ENCODE measurements at places on chromosomes 12 and 14.

DNA sequence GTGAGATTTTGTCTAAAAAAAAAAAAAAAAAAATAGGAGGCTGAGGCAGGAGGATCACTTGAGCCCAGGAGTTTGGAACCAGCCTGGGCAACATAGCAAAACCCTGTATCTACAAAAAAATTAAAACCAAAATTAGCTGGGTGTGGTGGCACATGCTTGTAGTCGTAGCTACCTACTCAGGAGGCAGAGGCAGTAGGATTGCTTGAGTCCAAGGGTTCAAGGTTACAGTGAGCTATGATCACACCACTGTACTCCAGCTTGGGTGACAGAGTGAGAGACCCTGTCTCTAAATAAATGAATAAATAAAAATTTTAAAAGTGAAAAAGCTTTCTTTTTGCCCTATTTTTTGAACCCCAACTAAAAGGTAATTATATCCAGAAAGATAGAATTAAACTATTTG is 113.6 kb downstream of the PEBP1 start:
- no peak for DNase-seq

DNA sequence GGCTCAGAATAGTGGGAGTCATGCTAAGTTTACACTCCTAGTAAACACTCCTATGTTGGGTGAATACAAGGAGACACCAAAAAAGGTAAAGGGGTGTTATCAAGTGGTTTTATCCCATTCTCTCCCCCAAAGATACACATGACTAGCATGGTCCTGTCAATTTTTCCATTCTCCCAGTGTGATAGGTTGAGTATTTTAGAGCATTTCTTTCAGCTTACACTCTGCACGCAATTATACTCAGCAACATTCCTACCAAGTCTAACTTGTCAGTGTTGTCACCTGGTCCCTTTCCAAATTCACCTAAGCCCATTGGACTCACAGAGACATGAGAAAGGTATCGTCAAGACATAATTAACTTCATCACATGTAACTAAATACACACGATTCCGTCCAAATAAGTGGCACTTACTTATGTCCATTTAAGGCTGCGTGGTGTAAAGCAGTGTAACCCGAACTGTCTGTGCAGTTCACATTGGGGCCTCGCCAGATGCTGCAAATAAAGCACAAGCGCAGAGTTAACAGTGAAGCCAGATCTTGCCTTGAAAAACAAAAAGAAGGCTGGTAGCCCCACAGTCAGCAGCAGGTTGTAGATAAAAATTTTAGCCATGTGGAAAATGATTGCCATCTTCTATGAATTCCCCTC is 159.7 kb downstream of the ANKS1B start:
- DNase-seq: no peak

DNA sequence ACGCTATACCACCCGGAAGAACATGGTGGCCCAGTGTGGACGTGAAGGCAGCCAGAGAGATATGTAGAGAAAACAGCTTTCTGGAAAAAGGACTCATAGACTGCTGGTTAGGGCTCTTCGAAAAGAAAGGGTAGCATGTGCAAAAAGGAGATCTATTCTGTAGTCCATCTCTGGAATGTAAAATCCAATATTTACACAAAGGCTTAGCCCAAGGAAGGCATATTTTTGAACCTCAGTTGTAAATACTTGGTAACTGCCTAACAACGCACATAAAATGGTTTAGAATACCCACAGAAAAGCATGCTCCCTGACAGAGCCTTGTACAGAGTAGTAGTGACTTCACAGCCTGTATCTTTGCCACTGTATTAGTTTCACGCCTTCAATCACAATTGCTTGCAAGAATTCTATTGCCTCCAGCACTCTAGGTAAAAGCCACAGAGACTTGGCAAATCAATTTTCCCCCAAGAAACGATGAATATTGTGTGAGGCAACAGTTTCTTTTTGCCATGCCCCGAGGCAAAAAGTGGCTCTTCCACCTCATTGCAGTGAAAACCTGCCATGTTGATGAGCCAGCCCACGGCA is 59.2 kb downstream of the TRIM9 start:
- DNase-seq: no peak

GRCh38 chr14:68145539-68145938 is 326.0 kb downstream of the RAD51B start:
- DNase-seq: no peak

- no peak for DNase-seq
These were observed 98.3 kb downstream of the LRRC74A start for GRCh38 chr14:76924371-76925096.

DNA sequence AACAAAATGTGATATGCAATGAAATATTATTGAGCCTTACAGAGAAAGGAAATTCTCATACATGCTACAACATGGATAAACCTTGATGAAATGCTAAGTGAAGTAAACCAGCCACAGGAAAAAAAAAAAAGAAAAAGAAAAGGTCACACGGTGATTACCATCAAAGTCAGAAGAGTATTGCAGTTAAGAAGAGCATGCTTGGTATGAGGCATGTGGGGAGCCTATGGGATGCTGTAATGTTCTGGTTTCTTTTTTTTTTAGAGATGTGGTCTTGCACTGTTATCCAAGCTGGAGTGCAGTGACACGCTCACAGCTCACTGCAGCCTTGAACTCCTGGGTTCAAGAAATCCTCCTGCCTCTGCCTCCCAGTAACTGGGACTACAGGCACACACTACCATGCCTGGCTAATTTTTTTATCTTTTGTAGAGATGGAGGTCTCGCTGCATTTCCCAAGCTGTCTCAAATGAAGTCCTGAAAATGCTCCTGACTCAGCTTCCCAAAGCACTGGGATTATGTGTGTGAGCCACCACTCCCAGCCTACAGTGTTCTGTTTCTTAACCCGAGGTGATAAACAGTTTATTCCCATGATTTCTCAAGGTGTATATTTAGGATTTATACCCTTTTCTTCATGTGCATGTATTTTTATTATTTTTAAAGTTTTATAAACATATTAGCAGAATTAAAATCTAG is 96.2 kb downstream of the SEC23A start:
- no peak for DNase-seq

- no peak for DNase-seq
These were observed 80.7 kb downstream of the TTC9 start for GRCh38 chr14:70722418-70722817.

DNA sequence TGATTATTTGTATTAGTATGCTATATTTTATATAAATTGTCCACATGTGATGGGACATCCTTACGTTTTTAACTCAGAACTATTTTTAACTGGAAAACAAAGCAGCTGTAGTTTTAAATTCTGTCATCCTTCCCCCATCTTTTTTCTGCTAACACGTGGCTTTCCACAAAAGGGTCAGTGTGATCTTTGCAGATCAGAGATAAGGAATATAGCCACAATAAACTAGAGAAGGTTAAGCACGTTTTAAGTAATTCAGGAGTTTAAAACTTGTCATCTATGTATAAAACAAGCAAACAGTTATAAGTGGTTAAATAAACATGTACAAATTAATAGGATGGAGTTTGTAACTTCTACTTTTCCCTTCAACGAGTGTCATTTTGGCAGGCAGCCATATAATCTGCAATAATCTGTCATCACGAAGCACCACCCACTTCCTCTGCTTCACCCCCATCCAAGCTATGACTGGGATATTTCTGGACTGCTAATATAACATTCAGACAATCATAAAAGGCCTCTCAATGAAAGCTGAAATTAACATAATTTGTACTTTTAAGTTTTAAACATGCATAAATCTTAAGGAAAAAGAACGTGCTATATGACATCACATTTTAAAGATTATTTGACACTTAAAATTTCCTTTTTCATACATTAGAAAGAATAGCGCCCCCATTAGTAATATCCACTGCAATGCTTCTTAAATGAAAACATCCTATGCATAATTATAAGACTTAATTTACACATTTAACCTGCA is 15.3 kb downstream of the TAOK3 start:
- DNase-seq: no peak

DNA sequence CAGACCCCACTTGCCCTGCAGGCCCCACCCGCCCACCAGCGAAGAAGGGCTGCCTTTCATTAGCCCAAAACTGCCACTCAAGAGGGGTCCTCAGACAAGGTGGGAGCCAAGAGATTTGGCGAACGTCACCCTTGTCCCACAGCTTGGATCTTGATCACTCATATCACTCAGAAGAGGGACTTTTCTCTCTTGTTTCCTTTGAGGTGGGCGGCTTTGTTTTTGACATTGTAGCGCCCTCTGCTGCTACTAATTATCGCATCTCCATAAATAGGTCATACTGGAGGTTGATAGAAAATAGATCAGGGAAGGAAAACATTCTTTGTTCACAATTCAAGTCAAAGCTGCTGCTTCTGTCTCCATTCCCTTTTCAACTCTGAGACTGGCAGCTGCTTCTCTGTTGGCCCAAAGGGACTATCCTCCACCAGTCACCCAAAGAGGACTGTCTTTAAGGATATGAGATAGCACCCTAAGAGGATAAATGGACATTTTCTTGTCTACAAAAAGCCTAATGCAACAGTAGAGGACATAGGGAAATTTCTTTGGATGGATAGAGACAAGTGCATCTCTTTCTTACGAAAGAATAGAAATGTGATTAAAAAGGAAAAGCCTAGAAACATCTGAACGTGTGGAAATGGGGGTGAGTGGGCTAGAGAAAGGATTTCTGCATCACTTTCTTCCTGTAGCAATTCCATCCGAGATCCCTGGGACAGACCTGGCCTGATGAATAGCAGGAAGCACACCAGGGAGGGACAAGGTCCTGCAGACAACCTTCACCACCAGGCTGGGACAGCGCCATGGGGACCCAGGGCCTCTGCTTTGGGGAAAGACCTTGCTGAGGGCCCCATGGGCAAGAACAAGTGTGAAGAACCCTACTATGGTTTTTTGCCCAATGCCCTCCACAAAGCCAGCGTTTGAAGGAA is 115.8 kb downstream of the DAD1 start:
- peak; percentile 81 for DNase-seq

DNA sequence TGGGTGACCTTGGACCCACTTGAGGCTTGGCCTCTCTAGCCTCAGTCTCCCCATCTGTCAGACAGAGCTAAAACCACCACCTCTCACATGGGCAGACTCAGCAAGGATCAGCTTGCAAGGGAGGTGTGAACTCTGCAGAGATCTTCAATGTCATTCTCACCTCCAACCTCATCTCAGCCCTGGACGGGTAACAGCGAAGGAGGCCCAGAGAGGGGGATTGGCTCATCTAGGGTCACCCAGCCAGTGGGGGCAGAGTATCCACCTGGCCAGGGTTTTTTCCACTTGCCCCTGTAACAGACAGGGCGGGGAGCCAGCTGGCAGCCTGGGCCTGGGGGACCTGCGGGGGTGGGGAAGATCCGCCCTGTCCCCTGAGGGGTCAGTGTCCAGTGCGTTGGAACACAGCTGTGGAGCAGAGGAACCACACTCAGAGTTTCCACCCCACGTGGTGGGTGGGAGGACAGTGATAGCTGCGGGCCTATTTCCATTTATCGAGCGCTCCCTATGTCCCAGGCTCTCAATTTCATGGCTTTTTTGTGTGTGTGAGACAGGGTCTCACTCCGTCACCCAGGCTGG is 27.4 kb downstream of the DTX1 start:
- DNase-seq: no peak

DNA sequence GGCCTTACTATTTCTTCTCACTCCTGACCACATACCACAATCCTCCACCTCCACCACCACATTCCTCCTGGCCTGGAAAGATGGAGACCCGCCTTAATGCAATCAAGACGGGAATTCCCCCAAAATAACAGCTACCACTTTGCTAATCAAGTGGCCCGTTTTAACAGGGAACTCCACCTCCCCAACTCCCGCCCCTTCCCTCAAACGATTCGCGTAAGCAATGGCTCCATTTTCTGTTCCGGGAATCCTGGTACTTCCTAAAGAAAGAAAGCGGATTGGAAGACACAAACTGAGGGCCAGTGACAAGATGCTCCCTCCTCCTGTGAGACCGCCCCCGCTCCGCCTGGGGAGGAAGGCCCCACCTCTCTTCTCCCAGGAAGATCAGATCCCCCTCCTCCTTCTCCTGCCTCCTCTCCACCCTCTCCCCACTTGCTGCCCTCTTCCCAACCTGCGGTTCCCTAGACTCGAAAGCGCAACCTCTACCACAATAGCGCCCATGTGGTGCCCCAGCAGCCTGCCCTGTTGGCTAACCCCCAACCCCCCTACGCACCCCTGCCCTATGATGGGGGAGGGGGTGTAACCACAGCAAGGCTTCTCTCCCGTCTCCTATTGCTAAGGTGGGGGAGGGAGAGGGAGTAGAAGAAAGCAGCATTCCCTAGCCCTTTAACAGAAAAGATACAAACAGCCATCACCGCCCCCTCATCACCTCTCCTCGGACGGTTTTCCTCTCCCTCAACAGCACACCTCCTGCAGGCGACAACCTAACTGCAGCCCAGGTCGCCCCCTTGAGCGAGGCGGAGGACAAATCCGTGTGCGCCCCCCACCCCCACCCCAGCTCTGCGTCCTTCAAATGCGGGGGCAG is 777 bp downstream of the ARF3 start:
- DNase-seq: peak; percentile 61

GRCh38 chr12:93921521-93921920 is 226.9 kb upstream of the PLXNC1 start:
- no peak for DNase-seq

GRCh38 chr14:95119336-95119735 is 38.0 kb downstream of the DICER1 start:
- no peak for DNase-seq

DNA sequence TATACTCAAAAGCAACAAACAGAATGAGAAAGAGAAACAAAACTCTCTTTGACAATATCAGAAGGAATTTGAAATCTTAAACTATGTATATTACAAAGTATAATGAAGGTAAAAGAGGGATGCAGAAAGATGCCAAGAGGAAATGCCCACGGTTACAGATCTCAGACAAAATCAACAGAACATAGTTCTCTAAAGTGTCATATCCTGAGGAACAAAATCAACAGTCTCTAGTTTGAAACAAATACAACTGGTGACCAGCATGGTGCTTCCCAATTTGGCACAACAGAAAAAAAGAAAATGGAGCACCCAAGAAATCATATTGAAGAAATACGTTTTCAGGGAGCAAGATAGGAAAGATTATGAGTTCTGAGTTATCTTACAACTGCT is 116.5 kb downstream of the METTL25 start:
- no peak for DNase-seq

GRCh38 chr12:114403011-114403689 is 2.8 kb downstream of the TBX5 start:
- no peak for DNase-seq

DNA sequence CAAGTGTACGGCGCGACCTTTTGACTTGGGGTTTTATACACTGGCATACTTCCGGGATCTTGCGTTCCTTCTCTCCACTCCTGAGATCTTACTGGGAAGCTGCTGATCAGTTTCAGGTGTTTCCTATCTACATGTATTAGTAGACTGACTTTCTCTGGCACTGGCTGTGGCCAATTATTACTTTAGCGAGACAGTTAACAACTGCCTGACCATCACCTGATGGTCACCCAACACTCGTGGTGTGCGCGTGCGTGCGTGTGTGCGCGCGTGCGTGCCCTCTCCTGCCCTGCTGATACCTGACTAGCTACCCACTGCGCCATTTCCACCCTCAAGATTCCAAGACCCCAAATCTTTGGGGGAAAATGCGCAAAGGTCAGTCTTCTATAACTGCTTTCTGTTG is 249.9 kb downstream of the AEBP2 start:
- DNase-seq: no peak

Data from natural killer cell treated with Interleukin-12 subunit alpha and Interleukin-12 subunit beta and Interleukin-15 and Interleukin-18, amount 100 ng/mL, for 72 hours (primary cell).